ENCODE measurements at places on chromosomes 7 and 10.
A peak's percentile ranks its signal among the peaks of the same experiment; 100 is the strongest.

GRCh38 chr7:24059775-24060174 is 224.2 kb upstream of the NPY start:
- DNase-seq = no peak

DNA sequence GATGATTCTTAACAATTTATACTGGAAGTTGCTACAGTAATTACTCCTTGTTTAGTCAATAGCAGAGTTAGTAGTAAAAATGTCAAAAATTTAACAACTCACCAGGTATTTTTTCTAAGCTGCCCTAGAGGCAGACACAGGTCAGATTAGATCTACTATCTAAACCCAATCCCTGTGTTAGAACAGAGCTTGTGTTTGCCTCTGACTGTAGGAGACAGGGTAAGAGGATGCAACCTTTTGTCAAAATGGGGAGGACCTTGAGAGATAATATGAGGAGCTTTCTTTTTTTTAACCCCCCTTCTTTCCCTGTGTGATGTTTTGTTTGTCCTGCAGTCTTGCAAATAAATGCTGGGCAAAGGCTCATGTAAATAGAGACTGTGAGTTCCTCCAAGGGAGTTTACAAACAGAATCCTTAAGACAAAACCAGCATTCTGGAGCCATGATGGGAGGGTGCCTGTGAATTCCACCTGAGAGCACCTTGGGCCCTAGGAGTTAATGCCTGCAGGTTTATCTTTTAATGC is 353.1 kb downstream of the GATA3 start:
- no peak for DNase-seq

- DNase-seq = no peak
Observed at GRCh38 chr7:98728555-98728954, 111.5 kb downstream of the NPTX2 start.

DNA sequence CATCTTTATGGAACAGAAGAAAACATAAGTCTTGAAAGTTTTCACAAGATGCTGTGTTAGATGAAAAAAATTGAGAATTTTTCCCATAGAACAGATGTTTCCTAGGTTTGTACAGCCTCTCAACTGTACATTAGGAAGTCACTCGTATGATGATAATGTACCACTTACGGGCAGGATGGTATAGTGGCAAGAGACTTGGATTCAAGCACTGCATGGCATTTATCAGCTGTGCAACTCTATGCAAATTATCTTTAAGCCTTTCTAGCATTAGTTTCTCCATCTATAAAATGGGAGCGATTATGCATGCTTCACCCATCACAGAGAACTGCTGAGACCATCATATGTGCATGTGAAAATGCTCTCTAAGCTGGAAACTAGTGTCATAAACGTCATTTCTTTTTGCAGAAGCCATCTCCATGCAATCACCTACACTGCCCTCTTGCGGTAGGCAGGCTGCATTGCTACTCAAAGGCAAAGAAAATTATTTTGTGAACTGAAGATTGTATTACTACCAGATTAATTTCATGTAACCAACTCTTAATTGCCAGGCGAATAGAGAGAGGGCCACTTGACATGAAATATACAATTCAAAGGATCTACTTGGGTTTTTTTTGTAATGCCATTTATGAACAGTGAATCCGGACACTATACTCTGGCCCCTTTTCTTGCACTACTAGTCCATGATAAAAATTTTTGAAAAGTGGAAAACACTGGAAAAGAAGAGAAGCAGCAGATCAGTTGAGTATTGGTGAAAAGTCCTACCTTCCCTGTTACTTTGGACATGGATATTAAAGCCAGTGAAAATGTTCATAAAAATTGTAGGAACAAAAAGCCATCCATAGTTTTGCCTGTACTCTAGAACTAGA is 102.3 kb downstream of the JAZF1 start:
- DNase-seq = peak; percentile 43

DNA sequence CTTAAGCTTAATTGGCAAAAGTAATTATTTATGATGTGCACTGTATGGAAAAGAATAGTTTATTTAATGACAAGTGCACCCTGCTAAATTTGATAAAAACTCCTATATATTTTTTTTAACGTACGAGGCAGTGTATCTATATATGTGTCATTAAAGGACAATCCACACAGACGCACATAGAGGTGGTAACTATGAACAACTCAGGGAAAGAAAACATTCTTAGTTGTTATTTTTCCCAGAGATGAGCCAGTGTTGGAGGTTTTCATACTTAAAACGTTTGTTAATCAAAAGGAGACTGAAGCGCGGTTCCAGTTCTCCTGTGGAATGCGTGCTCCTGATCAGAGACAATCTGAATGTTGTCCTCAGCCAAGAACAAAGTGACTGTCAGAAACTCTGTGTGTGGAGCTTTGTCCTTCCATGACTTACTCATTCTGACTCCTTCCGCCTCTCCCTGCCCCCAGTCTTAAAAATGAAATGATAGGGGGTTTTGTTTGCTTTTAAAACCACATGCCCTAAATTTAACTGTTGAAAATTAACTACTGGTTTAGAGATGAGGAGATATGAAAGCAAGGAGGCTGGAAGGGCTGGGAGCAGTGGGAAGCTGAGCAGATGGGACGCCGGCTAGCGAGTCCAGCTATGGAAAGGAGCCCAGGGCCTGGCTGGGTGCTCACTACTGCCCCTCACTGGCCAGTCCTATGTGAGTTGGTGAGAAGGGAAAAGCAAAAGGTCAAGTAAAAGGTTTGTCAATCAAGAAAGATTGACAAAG is 99.6 kb downstream of the SVIL start:
- DNase-seq = no peak

DNA sequence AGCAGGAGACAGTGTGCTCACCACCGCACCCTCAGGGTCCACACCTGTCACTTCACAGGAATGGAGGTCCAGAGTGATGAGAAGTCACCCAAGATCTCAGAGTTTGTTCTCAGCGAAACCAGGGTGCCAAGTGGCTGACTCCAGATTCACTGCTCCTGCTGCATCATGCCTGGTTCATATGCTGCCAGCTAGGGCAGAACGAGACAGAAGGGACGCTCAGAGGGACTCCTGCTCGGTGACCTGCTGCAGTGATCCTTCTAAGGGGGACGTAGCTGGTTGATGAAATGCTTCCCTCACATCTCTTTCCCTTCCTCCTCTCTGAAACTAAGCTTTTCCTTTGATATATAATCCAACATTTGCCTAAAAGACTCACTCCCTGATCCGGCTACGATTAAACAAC is 248.5 kb downstream of the SFMBT2 start:
- DNase-seq = no peak

GRCh38 chr10:73742454-73742734 is 1.8 kb upstream of the SEC24C start:
- DNase-seq = no peak

All from NCI-H2171 (cell line).